CD4-positive, alpha-beta T cell treated with Interleukin-10 for 1 hour (primary cell): ENCODE measurements at places on chromosomes 11 and 22.

- no peak for DNase-seq
These were observed 61.6 kb downstream of the MORC2 start for GRCh38 chr22:30906946-30907345.

GRCh38 chr11:29306527-29306926 is 710.3 kb downstream of the KCNA4 start:
- no peak for DNase-seq

- no peak for DNase-seq
These were observed 298.8 kb upstream of the TENM4 start for GRCh38 chr11:79739591-79739990.

DNA sequence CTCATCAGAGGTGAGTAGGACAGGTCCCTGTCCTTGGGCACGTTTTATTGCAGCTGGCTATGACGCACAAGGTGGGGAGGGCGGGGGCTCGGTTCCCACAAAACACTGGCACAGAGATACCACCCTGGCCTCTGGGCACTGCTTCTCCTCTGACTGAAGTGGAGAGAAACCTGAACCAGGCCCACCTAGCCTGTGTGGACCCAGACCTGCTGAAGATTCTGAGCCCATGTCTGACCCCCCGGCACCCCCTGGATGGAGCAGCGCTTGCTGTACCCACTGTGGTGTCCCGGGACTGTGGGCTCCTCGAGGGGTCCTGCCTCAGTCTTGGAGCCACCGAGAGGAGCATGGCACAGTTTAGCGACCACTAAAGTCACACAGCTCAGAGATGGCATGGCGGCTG is 72.6 kb downstream of the PARVB start:
- DNase-seq: no peak
